ENCODE measurements at places on chromosomes 3 and 15.

GRCh38 chr3:54240-54639 lies 142.3 kb upstream of the CHL1 start:
- DNase-seq, result no peak

- DNase-seq, result no peak
These were observed 385.7 kb downstream of the CNTN4 start for GRCh38 chr3:2484162-2485026.

- DNase-seq, result peak; percentile 80
These were observed 16.4 kb upstream of the ST8SIA2 start for GRCh38 chr15:92377083-92377789.

DNA sequence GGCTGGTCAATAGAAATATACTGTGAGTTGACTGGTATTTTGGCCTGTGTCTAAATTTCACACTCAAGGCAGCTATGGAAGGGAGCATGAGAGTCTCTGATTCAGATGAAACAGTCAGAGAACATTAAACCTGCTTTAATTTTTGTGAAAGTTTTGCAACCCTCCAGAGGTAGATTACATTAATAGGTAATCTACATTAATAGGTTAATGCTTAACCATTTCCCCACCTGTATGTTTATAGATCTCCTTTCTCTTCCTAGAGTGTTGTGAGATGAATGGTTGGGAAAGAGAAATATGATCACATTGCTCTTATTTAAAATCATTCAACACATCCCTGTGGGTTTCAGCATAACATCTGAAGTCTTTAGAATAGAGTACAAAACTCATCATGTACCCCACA lies 586.9 kb upstream of the DPPA4 start:
- DNase-seq, result no peak

DNA sequence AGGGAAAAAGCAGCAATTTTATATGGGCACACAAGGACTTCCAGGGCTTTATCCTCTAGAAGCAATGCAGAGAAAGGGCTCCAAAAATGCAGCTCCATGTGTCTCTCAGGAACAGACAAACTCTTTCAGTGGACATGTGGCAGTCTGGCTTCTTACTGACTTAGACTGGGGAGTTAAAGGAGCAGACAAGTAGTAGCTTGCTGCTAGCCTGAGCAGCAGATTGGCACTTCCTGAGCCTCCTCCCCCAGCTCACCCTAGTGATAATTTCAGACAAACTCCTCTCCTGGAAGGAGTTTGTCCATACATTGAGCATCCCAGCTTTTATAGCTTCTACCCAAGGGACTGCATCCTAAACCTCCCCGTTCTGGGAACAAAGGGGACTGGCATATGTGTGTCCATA lies 101.7 kb upstream of the MANF start:
- DNase-seq, result no peak

DNA sequence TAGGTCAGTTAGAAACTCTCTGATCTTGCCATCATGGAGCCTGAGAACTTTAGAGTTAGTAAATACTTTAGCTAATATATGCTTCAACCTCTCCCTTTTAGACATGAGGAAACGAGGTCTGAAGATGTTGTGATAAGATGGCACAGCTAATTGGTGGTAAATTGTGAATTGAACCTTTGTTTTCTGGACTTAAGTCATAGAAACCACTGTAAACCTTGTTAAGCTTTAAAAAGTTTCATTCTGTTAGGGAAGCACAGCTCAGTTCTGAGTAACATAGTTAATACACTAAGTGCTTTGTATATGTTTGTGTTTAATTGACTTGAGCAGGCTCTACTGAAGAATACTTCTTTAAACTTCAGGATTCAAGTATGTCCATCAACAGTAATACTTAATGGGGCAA lies 108.6 kb downstream of the AKAP13 start:
- no peak for DNase-seq

DNA sequence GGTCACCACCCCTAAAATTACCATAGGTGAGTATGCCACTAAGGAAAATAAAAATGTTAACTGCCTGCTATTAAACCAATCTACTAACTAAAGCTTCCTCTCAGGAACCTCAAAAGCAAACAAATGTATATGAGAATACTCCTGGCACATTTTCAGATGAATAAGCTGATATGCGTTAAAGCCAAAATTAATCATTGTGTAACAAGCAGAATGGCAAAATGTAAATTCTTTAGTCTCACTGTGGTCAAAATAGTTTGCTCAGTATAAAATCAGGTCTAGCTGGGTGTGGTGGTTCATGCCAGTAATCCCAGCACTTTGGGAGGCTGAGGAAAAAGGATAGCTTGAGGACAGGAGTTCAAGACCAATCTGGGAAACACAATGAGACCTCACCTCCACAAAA lies 53.6 kb downstream of the SUMF1 start:
- no peak for DNase-seq

DNA sequence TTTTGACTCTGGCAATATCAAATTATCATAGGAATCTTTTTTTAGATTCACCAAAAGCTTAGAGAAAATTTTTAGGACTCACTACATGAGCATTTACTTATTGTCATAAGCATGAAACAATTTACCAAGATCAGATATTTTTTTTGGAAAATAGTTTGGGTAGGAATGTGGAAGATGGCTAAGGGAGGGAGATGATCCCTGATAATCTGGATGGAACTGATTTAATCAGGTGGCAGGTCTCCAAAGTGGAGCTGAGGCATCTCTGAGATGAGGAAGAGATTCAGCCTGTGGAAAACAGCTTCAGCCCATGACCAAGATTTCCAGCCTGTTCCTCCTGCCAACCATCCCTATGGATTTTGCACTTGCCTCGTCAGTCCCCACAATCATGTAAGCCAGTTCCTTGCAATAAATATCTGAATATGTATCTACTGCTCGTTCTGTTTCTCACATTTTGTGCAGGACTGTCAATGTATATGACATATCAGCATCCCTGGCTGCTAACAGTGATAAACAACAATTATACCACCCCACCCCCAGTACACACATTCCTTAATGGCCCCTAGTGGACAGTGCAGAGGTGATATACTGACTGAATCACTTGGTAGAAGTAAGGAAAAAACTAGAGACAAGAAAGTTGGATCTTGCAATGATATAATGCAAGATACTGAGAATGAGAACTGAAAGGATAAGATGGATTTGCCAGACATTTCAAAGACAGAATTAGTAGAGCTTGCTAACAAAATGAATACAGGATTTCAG lies 183.8 kb downstream of the NEK10 start:
- no peak for DNase-seq

DNA sequence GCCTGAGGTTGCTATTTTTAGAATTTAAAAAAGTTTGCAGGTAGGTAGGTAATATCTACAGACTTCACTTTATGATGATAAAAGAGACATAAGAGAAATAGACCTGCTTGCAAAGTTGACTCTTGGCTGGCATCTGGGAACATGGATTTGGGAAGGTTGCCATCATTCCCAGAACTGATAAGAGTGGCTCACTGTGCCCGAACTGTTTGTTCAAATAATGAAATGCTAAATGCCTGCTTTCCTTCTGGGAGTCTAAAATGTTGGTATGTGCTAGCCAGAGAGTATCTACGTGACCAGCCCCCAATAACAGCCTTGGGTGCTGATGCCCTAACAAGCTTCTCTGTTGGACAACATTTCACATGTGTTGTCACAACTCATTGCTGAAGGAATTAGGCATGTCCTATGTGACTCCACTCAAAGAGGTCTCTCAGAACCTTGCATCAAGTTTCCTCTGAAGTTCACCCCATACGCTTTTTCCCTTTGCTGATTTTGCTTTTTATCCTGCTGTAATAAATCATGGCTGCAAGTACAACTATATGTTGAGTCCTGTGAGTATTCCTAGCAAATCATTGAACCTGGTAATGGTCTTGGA lies 95.5 kb downstream of the FHIT start:
- no peak for DNase-seq

- no peak for DNase-seq
These were observed 61.2 kb upstream of the NEO1 start for GRCh38 chr15:72991026-72991425.

DNA sequence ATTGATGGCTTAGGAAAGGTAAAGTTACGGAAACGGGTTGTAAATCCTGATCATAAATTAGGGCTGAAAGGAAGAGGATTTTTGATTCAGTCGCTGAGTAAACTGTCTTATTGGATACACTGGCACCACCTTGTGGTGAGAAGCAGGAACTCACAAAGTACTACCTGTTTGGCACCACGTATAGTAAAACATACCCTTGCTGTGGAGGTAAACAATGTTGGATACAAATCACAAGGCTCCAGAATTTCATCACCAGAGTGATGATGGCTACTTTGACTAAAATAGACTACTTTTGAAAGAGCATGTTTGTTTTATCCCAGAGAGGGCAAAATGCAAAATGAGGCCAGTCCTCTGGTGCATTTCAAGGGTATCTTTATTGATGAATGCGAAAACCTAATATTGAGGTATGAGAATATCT lies 216.9 kb downstream of the IGSF11 start:
- peak; percentile 74 for DNase-seq

DNA sequence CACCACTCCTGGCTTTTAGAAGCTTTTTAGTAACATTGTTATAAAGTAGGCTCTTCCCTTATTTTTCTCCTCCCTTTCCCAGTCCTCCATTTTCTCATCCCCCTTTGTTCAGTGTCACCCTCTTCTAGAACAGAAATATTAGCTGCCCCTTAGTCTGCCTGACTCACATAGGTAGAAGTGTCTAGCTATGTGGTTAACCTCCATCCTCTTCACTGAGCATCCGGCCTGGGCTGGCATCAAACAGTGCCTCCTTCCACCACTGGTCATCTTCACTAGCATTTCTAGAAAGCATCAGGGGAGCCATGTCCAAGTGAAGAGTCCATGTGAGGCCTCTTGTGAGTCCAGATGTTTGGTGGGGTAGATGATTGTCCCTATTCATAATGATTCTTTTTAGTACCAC lies 70.0 kb upstream of the SKOR1 start:
- no peak for DNase-seq

DNA sequence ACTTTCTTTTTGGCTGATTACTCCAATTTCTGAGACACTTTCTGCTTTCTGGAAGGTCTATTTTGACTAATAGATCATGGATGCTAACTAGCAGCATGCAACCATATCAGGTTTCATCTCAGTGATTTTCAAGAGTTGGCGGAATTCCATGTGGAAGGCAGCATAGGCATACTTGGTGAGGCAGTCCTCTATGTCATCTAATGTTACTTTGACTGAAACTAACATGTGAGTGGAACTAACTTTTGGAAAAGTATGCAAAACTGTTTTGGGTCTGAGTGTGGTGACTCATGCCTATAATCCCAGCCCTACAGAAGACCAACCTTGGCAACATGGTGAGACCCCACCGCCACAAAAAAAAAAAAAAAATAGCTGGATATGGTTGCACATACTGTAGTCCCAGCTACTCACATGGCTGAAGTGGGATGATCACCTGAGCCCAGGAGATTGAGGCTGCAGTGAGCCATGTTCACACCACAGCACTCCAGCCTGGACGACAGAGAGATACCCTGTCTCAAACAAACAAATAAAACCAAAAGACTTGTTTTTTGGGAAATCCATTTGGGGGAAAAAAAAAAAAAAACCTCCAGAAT lies 1033.7 kb downstream of the ROBO1 start:
- peak; percentile 83 for DNase-seq
